ENCODE measurements at places on chromosomes 16 and 17. TPM values are rescaled to one million over a fixed set of nuclear protein-coding genes. Genes with fewer than 3 reads are reported as not detected.

OSBPL7 gene
- total RNA-seq: 20.0 TPM

DNA sequence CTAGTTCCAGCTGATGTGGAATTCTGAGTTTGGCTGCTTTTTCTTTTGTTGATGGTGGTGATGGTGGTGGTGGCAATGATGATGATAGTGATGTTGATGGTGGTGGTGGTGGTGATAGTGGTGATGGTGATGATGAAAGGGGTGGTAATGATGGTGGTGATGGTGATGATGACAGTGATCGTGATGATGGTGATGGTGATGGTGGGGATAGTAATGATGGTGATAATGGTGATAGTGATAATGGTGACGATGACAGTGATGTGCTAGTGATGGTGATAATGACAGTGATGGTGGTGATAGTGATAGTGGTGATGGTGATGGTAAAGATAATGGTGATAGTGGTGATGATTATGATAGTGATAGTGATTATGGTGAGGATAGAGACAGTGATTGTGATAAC lies 61.5 kb downstream of the BMERB1 start:
- no peaks in the 10 kb centered on the region for H3K27me3 ChIP-seq
- no peaks in the 10 kb centered on the region for H3K36me3 ChIP-seq
- H3K4me1 ChIP-seq: no peaks in the 10 kb centered on the region

- peak within 1 kb of the TSS; percentile 39 for H3K4me3 ChIP-seq
- no peaks in the 10 kb centered on the region for H3K4me1 ChIP-seq
- no peak for DNase-seq
These were observed at the start of gene MEIOB for GRCh38 chr16:1871974-1872635. TSS of gene MEIOB (minus strand) at chr16:1872164. CDS start at chr16:1868175, 3,989 bp downstream.

DNA sequence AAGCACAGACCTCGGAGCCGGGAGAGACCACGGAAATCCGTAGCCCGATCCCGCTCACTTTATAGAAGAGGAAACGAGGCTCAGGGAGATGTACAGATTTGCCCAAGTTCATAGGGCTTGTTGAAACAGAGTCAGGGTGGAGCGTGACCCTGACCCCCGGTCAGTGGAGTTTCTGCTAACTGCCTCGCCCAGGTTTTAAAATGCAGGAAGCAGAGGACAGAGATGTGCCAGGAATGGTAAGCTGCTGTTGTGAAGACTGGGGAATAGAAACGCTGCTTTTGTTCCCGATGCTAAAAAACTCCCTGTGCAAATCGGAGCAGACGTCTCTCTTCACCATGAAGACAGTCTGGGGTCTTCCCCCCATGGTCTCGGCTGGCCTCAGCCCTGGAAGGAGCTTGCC lies 403.0 kb downstream of the SEC14L1 start:
- no peak for DNase-seq
- H3K27ac ChIP-seq: no peak overlapping the region
- peaks cover 4% of the 10 kb centered on the region for H3K4me1 ChIP-seq
- H3K36me3 ChIP-seq: no peaks in the 10 kb centered on the region

GRCh38 chr16:54216268-54216667 lies 70.3 kb downstream of the IRX3 start:
- H3K27me3 ChIP-seq: no peaks in the 10 kb centered on the region
- H3K36me3 ChIP-seq: no peaks in the 10 kb centered on the region
- DNase-seq: no peak

Measured in thoracic aorta (tissue), 2 donors.